ENCODE measurements at places on chromosomes 3 and 15.
A peak's percentile ranks its signal among the peaks of the same experiment; 100 is the strongest.

DNA sequence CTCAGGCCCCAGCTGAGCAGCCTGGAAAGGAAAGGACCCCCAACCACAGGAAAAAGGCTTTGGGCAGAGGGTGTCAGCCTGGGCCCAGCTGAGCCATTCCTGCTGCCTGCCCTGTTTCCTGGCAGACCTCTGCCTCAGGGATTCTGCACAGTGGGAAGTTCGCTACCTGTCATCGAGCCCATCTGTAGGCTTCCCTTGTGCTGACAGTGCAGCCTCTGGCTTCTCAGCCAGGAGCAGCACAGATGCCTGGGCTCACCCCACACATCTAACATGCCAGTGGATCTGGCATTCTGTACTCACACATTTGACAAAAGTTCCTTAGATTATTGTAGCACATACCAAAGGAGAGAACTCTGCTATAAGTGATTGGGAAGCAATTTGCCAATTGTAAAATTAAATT, 202.2 kb downstream of the SSR3 start:
- no peak for DNase-seq

DNA sequence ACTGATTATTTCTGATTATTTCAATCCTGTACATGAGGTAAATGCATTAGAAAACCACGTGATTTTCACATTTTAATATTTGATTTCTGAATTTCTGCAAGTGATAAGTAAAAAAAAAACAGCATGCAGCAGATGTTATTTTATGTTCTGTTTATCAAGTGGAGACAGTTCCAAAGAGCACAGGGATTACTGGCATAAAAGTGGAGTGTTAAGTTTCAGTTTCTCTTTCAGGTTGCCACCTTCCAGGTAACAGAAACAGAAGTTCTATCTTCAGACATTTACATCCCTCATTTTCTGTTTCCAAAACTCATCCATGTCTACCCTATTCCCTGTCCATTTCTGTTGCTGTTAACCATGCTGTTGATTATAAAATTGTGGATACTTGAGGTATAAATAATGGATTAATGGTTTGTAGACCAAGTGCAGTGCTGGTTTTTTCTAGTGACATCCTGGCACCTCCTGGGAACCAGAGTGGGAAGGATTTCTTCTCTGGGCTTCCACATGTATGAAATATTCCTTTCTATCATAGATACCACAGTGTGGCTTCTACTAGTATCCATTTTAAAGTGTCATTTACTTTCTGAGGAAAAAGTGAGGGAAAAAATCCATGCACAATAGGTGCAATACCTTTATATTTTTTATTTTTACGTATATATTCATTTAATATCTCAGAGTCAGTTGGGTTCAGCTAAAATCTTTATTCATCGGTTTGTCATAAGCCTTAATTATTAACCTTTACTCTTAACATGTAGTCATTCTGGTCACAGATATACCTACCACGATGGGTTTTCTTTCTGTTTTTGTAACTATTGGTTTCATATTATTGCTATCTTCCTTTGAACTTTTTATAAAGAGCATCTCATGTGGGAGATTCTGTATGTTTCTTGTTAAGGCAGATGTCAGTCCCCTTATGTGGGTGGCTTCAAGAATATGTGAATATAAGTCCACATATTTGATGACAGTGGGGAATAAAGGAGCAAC, 1010.0 kb downstream of the SQOR start:
- no peak for DNase-seq

- DNase-seq: no peak
These were observed 314.0 kb upstream of the CDIN1 start for GRCh38 chr15:36265422-36265821.

- no peak for DNase-seq
These were observed 36.0 kb upstream of the AADAC start for GRCh38 chr3:151777880-151778279.

DNA sequence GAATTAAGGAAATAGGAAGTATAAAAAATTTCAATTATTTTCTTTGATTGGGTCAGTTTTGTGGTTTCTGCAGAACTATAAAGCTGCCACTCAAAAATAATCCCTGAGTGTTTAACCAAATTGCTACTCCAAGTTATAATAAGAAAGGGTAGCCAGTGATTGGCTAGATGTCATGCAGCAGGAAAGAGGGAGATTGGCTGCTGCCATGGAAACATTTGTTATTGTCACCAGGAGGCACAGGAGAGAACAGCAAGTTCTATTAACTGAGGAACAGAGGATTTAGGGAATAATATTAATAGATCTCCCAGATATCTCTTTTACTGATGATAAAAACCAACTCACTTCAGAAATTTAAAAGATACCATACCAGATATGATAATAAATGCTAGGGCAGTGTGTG, 42.6 kb downstream of the CLDN1 start:
- no peak for DNase-seq

DNA sequence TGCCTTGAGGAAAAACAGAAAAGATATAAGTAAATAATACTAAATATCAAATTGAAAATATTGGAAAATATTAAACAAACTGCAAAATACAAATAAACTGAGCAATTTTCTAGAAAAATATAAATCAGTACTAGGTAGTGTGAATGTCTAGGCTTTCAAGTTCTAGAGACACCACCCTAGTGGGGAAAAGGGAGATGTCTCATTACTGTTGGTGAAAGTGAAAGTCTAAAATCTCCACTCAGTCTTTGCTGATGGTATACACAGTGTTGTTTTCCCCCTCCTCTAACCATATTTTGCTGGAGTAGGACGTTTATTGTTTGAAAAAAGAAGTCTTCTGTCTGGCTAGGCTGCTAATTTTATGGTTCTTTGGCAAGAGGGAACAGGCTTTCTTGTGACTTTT, 1368.9 kb downstream of the OTOL1 start:
- DNase-seq: no peak

DNA sequence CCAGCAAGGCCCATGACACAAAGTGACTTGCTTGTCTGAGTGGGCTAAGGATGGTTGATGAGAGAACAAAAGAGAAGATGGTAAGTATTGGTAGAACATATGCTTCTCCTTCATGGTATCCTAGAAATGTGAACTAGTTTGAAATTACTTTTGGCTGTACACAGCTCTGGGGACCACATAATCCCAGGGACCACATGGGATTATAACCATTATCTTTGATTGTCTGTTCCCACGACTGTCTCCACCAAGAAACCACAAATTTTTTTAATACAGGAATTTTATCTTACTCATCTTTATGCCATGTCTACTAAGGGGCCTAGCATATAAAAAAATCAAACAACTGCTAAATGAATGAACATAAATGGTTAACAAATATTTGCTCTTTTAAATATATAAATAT, 155.3 kb upstream of the PRICKLE2 start:
- no peak for DNase-seq

DNA sequence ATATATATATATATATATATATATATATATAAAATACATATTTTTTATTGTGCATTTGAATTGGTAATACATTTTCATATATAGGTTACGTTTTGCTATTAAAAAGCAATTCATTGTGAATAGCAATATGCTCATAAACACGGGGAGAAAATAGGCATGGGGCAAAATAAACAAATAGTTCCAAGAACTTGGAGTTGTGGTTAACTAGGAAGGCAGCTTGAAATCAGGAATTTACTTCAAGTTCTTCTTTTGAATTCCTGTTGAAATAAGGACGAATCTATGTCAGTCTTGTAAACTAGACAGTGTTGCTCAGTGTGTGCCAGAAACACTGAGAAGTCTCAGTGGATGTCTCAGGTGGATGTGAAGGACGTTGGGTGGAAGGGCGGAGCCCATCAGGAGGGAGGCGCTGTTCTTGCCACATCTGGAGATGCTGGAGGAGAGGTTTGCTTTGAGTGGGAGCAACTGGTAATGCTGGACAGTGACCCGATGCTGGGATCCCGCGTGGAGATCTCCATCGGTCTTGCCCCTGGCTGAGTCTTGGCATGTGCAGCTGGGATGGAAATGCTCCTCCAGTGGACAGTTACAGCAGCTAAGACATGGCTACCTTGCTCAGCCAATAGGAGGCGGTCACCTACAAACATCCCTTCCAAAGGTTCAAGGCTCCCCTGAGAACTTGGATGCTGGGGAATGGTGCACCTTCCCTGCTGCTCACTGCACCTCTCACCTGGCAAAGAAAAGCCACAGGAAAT, 2.5 kb downstream of the IL16 start:
- DNase-seq: no peak

GRCh38 chr3:64493149-64493548, 194.7 kb downstream of the ADAMTS9 start:
- DNase-seq: no peak

DNA sequence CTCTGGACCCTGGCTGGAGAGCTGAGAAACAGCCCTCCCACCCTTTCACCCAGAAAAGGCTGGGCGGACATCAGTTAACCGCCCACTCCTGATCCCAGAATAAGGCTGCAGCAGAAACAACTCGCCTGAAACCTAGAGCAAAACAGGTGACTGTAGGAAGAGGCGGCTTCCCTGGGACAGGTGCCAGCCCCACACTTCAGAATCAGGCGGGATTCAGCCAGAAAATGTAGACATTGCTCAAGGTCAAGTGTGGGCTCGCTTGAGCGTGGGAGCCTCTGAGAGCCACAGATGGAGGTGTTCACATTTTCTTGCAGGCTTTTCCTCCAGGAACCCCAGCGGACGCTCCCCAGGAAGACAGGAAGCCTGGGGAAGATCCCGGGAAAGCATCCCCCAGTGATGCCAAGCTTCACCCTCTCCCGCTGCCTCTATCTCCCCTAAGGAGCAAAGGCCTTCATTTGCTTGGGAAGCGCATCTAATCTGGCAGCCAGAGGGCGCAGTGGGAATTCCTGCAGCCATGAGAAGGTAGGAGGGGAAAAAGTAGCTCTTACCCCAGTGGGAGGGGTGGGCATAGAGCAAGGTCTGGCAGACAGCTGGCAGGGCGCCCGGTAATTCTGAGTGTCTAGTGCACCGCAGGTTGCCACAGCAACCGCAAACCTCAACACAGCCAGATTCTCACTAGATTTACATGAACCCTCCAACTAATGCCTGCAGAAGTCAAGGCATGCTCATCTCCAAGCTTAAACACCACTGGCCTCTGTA, 77.7 kb downstream of the OCA2 start:
- DNase-seq: peak; percentile 77

Data from occipital lobe (tissue), 3 donors.